ENCODE measurements at places on chromosomes 1 and 21.

DNA sequence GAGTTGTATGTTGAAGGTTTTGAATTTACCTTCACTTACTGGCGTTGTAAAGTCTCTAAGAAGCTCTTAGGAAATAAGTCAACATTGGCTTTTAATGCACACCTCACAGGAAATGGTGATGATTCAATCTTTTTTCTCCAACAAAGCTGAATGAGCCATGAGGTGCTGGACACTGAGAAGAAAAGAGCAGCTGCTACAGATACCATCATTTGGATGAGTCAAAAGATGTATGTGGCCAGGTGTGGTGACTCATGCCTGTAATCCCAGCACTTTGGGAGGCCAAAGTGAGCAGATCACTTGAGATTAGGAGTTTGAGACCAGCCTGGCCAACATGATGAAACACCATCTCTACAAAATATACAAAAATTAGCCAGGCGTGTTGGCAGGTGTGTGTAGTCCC, 3.3 kb upstream of the IL23R start:
- no peak for DNase-seq

GRCh38 chr1:227777156-227777555, 38.3 kb upstream of the PRSS38 start:
- DNase-seq: no peak

DNA sequence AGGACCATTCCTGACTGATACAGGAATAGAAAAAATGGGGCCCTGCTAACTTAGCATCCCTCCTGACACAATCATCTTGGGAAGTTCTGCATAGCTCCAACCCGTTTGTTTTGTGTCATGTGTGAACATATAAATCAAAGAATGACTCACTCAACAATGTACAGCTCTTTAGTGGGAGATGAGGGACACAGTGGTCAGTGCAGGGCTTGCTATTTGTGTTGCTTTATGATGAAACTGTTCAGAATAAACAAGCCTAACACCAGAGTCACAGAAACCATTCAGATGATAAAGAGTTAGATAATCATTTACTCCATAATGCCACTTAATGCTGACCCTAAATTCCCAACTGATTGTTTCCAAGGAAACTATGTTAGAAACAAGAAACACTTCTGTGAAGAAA, 154.2 kb upstream of the ZNHIT6 start:
- no peak for DNase-seq

DNA sequence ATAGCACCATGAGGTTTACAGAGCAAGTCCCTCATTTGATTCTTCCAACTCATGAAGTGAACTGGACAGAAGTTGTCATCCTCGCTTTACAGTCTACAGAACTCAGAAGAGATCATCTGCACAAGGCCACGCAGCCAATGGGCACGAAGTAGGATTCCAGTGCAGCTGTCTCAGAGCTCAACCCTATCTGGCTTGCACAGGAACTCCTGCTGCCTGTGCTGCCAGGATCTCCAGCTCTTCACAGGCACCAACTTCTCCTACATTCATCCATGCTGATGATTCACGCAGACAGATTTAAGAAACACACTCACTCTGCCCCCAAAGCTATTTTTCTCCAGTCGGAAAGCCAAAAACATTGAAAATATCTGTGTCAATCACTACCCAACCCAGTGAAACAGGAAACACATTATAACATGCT, 157.0 kb downstream of the RERE start:
- DNase-seq: no peak

DNA sequence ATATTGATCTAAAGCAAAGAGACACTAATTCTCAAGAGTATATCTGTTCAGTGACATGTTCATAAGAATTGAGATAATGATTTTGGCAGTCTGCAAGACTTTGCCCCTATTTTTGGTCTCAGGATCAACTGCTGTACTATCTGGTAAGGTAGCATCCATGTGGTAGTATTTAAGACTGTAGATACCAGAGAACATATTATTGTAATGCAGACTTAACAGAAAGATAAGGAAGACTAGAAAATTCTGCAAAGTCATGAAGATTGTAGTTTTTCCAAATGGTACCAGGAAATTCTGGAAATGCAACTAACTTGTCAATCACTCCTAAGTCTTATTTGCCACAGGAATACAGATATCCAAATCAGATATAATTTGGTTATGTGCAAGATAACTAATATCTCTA, 35.1 kb downstream of the RNF2 start:
- DNase-seq: no peak

GRCh38 chr1:23184212-23184934, 15.7 kb upstream of the LUZP1 start:
- peak; percentile 83 for DNase-seq

- peak; percentile 56 for DNase-seq
These were observed 59.9 kb downstream of the SYT6 start for GRCh38 chr1:114093624-114094362.

DNA sequence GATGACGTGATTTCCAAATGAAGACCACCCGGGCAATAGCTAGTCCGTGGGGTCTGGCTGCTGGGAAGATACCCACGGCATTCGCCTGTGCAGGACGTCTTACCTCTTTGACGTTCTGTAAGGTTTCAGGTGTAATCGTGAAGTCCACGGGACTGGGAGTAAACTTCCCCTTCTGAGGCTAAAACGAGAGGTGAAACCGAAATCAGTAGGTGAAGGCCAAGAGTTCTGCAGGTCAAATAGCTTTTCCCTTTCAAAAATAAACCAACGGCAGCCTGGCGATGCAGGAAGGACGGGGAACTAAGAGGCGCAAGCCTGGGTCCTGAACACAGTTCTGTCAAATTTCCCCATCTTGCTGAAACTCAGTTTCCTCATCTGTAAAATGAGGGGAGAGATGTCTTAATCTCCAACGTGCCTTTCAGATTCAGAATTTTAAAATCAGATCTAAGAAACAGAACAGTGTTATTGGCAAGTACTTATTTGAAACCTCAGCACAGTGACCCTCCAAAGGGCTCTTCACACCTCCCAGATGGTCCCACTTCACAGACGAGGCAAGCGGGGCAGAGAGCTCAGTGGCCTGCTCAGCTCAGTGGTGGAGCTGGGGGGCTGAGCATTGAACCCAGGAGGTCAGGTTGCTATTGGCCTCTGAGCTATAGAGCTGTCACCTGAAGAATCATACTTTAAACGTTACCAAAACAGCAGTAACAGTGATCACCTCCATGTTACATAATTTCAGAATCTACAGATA, 34.7 kb downstream of the VPS26C start:
- no peak for DNase-seq
